IMR-90 (cell line): ENCODE measurements at places on chromosomes 2 and 18.

DNA sequence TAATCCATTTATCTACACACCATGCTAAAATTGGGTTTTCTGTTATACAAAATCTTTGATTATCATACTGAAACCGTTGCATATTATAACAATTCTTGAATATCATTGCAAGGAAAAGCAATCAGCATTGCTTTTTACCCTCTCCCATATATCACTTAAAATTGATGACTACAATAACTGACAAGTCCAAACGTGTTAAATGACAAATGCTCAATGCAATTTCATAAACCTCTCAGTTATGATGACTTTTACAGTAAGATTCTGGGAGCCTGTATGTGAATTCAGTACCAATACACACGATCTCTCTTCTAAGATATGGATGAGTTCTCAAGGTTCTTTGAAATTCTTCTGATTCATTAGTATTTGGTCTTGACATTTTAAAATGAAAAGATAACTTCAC, 368.5 kb upstream of the TRIB2 start:
- no peak for DNase-seq

- DNase-seq: no peak
Measured at GRCh38 chr2:235461763-235462414, 32.0 kb upstream of the AGAP1 start.

DNA sequence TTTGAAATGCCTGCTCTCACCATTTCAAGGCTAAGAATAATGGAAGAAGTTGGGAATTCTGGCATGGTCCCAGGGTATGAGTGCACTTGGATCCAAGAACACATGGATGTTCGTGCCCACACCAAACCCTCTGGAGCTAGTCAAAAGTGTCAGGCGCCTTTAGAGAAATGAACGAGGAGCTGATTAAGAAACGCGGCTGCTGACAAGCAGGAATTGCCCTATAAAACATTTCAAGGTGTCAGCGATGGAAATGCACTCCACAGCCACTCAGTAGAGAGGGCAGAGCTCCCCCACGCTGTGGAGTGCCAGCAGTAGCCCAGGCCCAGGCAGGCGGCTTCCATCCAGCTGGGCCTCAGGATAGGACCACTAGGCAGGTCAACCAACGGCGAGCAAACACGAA, 213.7 kb downstream of the TTC32 start:
- DNase-seq: no peak

DNA sequence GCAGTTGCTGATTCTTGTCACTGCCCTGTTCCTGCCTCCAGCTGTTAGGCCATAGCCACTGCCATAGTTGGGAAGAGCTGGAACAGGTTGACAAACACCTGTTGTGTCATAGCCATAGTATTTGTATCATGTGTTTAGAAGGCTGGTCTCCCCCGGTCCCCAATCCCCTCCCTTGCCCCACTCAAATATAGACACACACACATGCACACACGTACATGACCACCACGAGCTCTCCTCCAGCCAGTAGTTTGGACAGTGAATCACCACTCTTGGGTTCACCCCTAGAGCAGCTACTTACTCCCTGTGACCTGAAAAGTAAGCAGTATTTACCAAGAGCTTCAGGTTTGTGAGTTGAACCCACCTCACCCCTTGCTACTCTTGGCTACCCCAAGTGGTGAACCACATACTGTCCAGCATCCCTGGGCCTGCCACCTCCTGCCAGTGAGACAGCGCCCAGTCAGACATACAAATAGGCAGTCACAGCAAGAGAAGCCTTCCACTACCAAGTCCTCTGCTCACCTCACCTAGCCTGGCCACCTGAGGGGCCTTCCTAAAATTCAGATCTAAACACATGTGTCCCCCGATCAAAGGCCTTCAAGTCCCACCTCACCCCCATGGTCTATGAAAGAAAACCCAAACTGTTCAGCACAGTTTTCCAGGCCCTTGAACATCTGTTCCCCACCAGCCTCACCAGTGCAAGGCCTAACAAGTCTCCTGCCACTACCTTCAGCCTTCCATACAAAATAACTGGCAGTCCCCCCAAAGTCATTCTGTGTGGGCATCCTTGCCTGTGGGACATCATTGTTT, 7.1 kb downstream of the PCBP1 start:
- peak; percentile 29 for DNase-seq

DNA sequence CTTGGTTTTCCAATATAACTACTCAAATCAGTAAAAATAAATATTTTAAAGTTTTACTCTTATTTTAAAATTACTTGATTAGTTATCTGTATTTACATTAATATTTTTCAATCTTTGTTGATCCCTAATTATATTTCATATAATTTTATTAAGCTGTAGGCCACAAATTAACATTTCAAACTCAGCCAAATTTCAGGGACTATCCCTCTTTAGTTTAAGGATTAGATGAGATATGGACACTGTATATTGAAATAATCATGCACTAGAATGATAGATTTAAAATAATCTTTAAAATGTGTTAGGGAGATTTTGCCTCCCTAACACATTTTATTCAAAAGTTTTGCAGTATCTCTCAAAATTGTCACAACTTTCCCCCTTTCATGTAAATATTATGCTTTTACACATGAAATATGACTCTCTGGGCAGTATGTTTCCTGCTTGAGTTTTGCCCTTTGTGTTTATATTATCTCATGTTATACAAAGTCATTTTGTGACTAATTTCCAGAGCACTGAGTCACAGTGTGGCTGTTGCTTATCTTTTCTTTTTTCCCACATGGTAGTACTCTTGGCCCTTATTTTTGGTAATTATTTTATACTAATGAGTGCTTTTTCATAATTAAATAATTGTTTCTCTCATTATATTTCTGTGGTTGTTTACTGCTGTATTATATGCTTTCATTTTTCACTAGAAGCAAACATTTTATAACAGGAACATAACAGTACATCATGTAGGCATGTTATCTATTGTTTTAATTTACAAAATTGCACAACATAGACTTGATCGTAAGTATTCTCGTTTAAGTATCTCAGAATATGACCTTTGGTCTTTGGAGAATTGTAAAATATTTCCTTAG, 1.2 kb downstream of the TFPI start:
- peak; percentile 91 for DNase-seq

DNA sequence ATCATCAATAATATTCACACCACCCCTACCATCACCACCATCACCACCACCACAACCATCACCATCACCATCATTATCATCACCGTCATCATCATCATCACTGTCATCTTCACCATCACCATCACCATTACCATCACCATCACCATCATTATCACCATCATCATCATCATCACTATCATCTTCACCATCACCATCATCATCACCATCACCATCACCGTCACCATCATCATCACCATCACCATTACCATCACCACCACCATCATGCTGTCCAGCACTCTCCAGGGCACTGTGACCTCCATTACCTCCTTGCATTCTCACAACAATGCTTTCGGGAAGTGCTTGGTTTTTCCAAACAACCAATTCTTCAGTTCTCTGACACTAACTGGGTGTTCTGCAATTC, 13.1 kb upstream of the TEX44 start:
- no peak for DNase-seq

DNA sequence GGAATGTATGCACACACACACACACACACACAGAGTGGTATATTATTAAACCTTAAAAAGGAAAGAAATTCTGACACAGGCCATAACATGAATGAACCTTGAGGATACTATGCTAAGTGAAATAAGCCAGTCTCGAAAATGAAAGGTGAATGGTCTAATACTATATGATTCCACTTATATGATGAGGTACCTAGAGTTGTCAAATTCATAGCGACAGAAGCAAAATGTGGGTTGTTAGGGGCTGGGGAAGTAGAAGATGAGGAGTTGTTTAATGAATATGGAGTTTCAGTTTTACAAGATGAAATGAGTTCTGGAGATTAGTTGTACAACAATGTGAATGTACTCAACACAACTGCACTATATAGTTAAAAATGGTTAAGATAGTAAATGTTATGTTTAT, 118.1 kb downstream of the ABCA12 start:
- DNase-seq: no peak

GRCh38 chr2:198375083-198375410, 570.7 kb downstream of the PLCL1 start:
- no peak for DNase-seq

DNA sequence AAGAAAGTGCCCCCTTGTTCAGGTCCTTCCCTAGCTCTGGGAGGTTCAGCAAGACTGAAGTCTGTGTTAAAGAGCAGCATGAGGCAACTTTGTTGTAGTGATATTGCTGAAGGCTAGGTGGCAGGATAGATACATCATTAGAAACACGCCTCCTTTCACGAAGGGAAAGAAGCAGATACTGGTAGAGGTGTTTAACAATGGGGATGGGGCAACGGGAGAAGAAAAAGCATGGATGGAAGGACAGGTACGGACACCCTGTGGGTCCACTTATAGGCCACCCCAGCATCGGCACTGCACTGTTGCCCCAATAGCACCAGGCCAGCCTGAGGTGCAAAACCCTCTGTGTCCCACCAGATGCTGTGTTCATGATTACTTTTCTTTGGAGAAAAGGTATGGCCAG, 3.5 kb upstream of the IGFBP5 start:
- peak; percentile 84 for DNase-seq

DNA sequence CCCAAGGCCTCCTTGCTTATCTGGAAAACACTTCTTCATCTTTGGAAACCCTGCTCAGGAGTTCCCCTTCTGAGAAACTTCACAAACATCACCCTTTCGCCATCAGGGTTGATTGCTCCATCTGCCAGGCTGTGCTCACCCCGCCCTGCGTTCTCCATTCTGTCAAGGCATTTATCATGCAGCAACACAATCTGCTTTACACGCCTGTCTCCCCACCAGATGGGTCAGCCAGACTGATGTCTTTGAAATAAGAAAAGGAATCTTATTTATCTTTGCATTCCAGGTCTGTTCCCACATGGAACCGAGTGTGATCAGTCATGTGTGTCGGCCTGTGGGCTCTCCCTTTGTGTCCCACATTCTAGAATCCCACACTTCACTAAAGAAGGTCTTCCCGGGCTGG, 110.0 kb upstream of the ARL4C start:
- peak; percentile 5 for DNase-seq

DNA sequence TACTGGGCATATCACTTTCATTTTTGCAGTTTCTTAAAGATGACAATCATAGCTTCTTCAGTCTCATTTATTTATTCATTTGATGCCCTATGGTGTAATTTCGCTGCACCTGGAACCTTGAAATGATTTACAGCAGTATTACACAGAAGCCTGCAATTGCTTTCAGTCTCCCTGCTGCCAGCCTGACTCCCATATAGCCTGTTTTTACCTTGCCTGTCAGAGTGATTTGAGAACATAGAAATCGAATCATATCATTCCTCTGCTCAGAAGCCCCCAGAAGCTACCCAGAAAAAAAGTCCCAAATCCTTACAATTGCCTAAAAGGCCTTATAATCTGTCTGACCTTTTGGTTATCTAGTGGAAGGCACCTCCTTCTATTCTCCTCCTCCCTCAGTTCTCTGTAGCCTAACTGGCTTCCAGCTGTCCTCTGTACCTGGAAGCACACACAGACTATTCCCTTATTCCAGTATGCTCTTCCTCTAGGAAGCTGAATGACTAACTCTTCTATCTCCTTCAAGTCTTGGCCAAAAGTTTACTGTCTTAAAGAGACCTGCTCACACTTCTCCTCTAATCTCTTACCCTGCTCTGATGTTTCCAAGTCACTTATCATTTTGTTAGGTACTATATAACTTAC, 12.6 kb downstream of the SCN3A start:
- DNase-seq: no peak

GRCh38 chr2:33763671-33764310, 164.7 kb upstream of the FAM98A start:
- no peak for DNase-seq

DNA sequence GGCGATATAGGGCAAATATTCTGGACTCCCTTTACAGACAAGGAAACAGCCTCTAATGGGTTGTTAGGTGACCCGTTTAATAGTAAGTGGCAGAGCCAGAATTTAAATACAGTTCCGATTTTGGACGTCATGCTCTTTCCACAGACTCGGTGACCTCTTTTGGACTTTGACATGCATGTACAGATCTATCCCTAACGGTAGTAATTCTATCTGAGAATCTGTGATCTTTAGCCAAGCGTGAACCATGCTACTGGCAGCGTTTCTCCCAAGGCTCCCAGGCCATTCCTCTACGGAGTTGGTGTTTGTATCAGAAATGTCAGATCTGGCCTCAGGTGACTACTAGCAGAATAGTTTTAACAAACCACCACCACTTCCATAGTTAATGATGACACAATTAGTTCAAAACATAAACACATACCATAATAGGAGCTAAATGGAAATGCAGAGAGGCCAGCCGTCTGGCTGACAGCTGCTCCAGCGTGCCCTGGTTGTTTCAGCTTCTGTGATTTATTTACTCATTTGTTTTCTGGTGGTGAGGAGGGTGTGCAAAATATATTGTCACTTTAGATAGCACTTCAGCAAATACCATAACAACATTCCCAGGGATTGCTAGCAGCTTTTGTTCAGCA, 304.6 kb upstream of the LYPD1 start:
- peak; percentile 71 for DNase-seq

DNA sequence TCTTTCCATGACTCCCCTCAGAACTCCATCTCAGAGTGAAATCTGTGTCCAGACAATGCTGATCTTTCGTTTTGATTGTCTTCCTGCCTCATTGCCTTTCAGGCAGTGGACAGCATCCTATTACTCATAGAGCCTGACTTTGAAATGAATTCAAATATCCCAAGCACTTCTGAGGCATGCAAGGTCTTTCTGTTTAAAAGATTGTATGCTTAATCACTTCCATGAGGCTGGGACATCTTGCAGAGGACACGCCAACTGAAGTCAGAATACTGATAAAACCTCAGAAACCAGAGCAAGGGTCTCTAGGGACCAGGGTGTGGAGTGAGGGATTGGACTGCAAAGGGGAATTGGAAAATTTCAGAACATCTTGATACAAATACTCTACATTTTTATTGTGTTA, 836.5 kb upstream of the ID2 start:
- DNase-seq: peak; percentile 69

- no peak for DNase-seq
Measured at GRCh38 chr18:23162473-23162872, 27.2 kb downstream of the CABLES1 start.

GRCh38 chr2:71781695-71782228, 328.4 kb downstream of the DYSF start:
- DNase-seq: no peak

- DNase-seq: no peak
Measured at GRCh38 chr18:80238651-80239260, 8.6 kb downstream of the PARD6G start.

DNA sequence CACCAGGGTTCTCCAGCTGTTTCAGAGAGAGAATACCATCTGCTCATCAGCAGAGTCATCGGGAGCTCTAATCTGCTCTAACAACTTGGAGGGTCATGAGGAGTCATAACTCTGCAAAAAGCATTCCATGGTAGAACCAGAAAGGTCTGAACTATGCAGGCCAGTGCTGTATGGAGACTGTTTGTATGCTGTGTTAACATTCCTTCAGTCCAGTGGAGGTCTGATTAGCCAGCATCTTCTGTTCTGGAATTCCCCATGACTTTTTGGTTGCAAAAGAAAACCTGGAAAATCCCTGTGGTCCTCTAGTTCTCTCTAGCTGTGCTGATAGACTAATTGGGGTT, 9.4 kb upstream of the ITGB6 start:
- DNase-seq: peak; percentile 99
